ENCODE measurements at places on chromosomes 7 and 10.

DNA sequence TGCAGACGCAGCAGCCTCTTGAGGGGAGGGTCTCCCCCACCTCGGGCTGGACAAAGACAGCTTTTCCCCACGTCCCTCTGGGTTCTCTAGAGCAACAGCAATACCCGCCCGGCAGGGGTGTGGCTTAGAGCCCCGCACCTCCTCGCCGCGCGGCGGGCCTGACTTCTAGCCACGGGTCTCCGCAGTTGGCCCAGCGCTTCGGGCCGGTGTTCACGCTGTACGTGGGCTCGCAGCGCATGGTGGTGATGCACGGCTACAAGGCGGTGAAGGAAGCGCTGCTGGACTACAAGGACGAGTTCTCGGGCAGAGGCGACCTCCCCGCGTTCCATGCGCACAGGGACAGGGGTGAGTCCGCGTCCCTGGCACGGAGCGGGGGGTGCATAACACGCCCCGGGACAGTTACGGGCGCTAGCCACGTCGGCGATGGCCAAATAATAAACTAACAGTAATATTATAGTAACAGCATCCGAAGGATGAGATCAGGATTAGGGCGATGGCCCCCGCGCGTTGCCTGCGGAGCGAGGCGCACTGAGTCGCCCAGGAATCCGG, 1.2 kb downstream of the CYP2E1 start:
- no peak for DNase-seq

GRCh38 chr7:20790375-20790774, 3.7 kb upstream of the SP8 start:
- DNase-seq, result no peak

GRCh38 chr7:16318989-16319915, 102.1 kb downstream of the CRPPA start:
- no peak for DNase-seq

DNA sequence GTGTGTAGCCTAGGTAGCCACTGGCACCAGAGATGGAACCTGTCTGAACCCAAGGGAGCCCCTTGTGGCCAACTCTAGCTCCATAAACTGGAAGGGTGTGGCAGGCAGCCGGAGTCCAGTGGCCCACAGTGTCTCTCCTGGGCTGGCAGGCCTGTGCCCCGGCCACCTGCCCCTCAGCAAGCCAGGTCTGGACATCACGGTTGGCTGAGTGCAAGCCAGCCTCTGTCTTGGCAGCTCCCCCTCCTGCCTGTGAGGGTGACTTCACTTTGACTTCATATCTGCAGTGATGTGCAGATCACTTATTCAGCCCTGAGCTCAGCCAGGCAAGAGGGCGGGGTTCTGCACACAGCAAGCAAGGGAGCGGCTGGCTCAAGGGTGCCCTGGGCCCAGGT, 1.3 kb upstream of the RET start:
- no peak for DNase-seq

- no peak for DNase-seq
These were observed 130.5 kb downstream of the CPED1 start for GRCh38 chr7:121119047-121119446.

DNA sequence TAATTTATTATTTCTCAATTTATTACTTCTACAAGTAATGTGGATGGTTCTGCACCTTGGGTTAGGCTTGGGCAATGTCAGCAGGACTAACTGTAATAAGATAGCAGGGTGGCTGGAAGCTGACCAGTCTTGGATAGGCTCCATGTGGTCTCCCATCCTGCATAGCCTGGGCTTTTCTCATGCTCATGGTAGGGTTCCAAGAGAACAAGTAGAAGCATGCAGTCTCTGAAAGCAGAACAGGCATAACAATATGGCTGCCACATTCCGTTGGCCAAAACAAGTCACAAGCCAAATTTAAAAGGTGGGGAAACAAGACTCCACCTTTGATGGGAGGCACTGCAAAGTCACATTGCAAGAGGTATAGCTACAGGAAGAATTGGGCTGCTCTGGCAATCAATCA, 98.6 kb upstream of the MDFIC start:
- no peak for DNase-seq

DNA sequence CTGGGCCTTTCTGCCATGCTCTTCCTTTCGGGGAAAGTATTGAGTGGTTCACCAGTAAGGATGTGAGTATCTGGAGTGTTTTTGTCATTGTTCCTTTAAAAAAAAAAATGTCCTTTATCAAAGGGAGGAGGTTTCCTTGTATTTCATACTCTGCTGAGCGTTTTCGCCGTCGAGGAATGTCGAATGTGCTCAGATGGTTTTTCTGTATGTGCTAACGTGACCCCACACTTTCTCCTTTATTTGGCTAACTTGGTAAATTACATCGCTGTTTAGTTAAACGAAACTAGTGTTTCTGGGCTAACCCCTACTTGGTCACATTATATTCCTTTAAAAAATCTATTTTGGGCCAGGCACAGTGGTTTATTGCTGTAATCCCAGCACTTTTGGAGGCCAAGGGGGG, 45.9 kb downstream of the INPP5A start:
- no peak for DNase-seq

- DNase-seq, result no peak
These were observed 1599.9 kb upstream of the LRRTM3 start for GRCh38 chr10:65325913-65326312.

GRCh38 chr7:66238773-66239466, 33.8 kb downstream of the TPST1 start:
- DNase-seq, result no peak

DNA sequence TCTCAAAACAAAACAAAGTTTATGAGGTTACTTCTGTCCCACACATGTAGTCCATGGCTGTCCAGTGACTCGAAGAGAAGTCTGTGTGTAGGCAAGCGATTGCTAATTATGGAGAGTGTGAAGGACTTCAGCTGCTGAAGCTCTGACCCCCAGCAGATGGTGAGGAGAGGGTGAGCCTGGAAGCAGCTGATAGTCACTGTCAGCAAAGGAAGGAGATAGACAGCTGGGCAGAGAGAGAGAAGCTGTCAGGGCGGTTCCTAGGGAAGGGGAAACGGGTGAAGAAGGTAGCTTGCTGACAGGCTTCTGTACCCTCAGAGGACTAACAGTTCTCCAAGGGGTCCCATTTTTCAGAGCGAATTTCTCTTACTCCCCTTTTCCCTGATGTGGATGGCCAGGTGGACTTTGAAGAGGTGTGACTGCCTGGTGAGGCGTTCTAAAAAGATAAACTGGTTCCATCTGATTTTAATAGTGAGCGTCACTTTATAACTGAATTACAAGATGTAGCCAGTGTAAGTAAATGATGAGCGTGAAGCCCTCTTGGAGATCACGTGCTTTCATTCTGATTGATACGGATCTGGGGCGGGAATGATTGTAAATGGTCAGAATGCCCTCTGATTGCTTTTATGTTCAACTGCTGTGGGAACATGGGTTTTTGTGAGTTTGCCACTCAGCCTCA, 12.1 kb downstream of the ZSCAN21 start:
- DNase-seq, result no peak

DNA sequence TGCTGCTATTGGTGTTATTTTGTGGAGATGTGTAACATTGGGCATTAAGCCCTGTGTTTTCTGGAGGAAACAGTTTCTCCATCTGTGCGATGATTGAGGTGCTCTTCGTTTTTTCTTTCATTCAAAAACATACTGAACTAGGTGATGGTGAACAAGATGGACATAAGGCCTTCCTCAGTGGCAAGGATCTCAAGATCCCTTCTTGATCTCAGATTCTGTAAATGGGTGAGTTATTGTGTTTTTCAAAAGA, 759 bp upstream of the ELAPOR2 start:
- DNase-seq, result no peak

- no peak for DNase-seq
These were observed 365.3 kb upstream of the RNF32 start for GRCh38 chr7:156275292-156275691.
